ENCODE measurements at places on chromosomes 5 and 9.
A peak's percentile ranks its signal among the peaks of the same experiment; 100 is the strongest.

DNA sequence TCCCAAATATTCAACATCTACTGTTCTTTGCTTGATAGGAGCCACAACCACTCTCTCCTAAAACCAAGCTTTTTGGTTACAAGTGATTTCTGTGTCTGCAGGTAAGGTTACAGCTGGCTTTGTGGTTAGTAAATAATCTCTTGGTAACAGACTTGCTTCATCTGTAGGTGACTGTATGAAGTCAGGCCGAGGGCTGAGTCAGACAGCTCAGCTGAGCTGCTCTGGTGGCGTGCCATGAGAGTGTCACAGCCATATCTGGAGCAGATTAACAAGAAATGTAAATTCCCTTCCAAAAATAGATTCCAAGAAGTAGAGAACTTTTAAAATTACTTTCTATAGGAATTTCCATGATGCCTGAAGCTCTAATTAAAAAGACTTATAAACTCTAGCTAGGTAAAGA lies 23.7 kb upstream of the TAS2R1 start:
- DNase-seq = no peak

- peak; percentile 72 for DNase-seq
Measured at GRCh38 chr9:136539427-136540421, 6.1 kb downstream of the NOTCH1 start.

DNA sequence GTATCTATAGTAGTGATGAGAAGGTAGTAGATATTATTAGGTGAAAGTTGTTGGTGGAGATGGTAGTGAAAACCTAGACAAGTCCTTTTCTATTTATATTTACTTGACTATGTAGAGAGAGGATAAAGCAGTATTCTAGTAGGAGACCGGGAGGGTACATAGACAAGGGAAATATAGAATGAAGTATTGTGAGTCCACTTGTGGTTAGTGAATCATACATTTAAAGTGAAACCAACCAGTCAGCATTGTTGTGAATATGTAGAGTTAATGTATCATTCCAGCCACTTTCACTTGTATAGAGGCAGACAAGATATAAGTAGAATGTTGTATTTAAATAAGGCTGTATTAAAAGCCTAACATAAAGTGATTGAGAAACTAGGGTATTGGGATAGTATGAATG lies 1711.3 kb upstream of the ACO1 start:
- DNase-seq = no peak

GRCh38 chr9:36136894-36137391 lies 410 bp downstream of the GLIPR2 start:
- DNase-seq = no peak

DNA sequence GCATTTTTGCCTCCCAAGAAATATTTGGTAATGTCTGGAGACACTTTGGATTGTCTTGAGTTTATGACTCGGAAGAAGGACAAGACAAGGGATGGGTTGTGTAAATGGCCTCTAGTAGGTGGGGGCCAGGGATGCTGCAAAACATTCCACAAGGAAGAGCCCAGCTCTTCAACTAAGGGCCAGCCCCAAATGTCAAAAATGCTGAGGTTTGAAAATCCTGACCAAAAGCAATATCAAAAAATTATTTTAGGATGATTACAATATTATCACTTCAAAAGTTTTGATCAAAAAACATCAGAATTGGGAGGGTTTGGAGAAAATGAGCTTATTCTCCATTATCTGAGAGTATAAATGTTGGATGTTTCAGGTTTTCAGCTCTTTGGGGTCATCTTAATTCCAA lies 248.9 kb upstream of the SLC24A2 start:
- no peak for DNase-seq

DNA sequence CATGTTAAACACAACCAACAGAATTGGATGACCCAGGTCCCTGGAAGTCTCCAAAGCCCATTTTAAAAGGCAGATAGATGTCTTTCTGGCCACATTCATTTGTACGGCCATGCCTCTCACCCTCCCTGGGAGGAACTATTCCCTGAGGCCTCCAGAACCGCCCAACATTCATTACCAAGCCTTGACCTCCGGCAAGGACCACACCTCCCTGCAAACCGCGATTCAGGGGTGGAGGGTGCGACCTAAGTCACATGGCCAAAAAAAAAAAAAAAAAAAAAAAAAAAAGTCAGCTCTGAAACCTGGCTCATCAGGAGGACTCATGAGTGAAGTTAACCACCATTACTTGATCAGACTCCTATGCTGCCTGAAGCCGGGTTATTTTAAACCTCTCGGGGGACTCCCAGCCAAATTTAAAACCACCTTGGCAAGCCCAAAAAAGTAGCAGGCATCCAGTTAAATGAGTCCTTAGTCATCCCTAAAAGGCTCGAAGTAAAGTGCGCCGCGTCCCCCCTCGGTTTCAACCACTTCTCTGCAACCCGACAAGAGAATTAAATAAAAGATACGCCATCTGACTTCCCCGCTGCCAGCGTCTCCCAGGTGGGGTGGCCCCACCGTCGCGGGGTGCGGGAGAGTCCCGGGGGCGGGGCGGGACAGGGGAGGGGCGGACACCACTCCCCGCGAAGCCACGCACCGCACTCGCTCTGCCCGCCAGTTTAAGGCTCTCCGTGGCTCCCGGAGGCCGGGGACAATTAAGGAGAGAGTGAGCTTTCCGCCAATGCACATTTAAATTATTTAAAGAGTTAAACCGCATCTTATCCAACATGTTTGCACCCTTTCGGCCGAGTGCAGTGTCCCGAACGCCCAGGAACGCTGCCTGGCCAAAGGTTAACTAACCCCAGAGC lies 2.3 kb downstream of the KLF9 start:
- peak; percentile 47 for DNase-seq

DNA sequence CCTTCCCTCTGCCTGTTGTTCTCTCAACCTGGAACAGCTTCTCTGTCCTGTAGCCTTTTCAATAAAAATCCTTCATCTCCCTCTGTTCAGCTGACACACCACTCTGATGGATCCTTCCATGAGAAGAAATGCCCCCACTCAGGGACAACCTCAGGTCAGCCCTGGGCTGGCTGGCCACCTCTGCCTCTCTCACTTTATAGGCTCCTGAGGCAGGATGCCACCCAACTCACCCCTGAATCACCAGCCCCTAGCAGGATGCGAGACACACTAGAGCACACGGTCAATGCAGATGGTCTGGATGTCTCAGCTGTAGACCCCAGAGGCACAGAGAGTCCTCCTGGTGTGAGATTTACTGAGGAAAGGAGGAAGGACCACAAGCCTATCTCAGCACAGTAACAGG lies 93.8 kb downstream of the GABBR2 start:
- no peak for DNase-seq

DNA sequence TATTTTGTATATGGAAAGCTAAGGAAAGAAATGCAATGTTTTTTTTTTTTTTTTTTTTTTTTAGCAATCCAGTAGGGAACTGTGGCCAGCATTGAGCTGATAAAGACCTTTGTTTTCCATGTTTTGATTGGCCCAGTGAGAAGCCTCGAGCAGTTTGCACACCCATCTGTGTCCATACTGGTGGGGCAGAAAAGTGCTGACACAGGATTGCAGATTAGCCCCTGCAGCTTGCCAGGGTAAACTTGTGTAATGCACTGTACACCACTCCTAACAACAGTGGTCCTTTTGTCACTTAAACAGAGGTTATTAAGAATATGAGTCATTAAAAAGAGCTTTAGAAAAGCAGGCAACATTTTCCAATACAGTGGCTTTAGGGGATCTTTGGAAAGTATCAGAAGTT lies 132.8 kb upstream of the CDKN2B start:
- DNase-seq = no peak

GRCh38 chr5:6995115-6995514 lies 281.9 kb downstream of the TENT4A start:
- no peak for DNase-seq

GRCh38 chr9:93245437-93245970 lies 61.6 kb downstream of the WNK2 start:
- no peak for DNase-seq

GRCh38 chr5:56922922-56923321 lies 13.5 kb downstream of the SETD9 start:
- no peak for DNase-seq

GRCh38 chr5:141517312-141517711 lies 28.4 kb downstream of the PCDHGC5 start:
- DNase-seq = no peak

DNA sequence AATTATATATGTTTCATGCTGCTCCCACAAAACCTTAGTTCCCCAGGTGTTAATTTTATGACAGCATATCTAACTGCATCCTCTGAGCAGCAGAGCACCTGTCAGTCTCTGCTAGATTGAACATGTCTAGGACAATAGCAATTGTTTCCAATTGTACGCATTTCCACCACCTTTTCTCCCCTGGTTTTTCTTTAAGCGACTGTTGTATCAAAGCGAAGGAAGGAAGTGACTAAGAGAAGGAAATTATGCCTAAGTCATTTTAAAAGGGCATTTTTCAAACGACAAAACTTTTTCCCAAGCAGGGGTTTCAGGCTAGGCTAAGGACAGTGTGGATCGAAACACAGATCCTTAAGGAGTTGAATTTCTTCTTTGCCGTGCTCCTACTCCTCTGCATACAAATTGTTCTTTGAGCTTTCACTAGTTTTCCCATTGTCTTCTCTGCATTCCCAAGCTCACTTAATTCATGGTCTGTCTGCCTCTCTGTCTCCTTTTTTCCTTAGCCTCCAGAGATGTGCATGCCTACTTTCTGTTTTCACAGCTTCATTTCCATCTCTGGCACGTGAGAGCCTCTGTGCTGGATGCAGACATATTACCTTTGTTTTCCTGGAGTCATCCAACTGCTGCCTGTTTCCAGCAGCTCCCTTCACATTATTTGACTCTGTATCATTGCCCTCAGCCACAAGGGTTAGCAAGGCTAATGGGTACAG lies 39.4 kb upstream of the STARD4 start:
- DNase-seq = no peak

- peak; percentile 15 for DNase-seq
Measured at GRCh38 chr9:125240649-125240999, 519 bp downstream of the HSPA5 start.

- DNase-seq = no peak
Measured at GRCh38 chr5:77366717-77367500, 125.2 kb downstream of the WDR41 start.

- DNase-seq = peak; percentile 2
Measured at GRCh38 chr9:37187713-37188439, 67.5 kb downstream of the ZCCHC7 start.

DNA sequence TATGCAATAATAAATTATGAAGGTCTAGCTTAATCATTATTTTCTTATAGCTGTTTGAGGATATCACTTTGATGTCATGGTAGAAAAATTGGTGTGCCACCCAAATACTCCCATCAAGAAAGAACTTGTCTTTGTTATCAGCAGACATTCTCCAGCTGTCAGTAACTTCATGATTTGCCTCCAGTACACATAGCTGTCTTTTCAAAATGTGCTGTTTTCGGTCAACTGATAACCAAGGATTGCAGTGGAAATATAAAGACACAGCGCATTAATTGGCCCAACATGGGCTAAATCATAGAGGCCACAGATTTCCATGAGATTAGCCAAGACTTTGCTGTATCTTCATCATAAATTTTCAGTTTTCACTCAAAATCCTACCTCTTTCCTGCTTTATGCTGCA lies 993.5 kb upstream of the SEMA6A start:
- no peak for DNase-seq

GRCh38 chr5:136192526-136193321 lies at the start of gene SMIM32:
SMIM32 (minus strand) TSS chr5:136193162; CDS start chr5:136192524, 638 bp downstream.
- DNase-seq = no peak

DNA sequence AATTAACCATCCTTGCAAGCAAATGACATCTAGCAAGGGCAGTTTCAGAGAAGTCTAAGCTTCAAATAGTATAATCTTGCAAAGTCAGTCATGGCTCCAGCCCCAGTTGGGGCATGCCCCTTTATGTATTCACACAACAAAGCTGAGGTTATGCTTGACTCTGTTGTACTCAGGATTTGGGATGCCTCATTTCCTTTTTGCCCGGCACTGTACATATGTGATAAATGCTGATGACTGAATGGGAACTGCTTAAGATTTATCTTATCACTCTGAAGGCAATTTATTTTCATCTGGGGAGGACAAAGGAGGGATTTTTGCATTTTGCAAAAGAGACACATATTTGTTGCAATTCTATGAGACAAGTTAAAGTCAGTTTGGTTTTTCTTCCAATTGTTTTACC lies 219.2 kb downstream of the TRPM3 start:
- DNase-seq = no peak

GRCh38 chr5:158056130-158056825 lies 197.3 kb upstream of the CLINT1 start:
- DNase-seq = no peak

DNA sequence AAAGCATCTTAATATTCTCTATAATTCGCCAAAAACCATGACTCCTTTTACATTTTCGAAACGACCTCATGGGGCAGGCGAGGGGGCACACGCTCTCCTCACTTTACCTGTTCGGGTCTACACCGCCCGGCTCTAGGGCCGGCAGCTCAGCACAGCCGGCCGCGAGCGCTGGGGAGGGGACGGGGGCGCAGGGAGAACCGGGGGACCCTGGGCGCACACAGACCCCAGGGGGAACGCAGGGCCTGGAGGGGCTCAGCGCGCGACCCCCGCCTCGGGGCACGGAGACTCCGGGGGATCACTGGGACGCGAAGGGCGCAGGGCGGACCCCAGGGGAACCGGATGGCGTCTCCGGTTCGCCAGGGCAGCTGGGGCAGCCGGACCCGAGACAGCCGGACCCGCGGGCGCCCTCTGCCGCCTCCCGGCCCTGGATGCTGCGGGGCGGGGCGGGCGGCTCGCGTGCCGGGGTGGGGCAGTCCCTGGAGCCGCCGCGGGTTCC lies at the start of gene AHRR:
Gene AHRR, plus strand, starts transcription at position 485 of the 496 bp plus-strand sequence. CDS start 22,189 bp downstream, outside the sequence.
- peak; percentile 44 for DNase-seq

- no peak for DNase-seq
Measured at GRCh38 chr9:120616966-120617935, 37.3 kb upstream of the CDK5RAP2 start.

GRCh38 chr9:16133556-16134227 lies 580.8 kb downstream of the CCDC171 start:
- no peak for DNase-seq

DNA sequence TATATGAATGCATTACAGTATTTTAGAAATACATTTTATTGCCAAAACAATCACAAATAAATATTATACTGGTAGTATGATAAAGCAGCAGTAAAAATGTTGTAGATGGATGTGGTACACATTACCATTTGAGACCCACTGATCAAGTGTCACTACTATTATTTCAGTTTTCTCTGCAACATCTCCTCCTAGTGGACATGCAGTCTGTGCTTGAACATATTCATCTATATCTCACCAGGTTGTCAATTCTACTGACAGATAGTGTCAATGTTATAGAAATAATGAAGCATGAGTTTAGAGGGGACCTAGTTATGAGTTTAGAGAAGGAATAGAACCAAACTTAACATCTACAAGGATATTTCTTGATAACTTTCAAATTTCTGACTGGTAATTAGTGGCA lies 39.2 kb upstream of the ELOVL7 start:
- DNase-seq = no peak

DNA sequence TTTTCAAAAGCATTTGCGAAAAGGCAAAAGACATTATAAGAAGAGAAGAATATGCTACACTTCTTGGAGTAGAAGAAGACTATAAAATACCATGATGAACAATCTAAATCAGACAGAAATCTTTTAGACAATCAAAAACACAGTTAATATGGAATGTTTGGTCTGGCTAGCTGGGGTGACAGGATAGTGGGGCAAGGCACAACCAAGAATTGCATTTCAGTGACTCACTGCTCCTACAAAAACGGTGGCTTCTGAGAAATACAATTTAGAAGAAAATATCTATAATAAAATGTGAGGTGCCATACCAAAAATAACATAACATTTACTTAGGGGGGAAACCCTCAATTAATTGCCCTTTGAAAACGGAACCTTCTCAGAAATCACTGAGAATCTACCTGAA lies 363.4 kb downstream of the NPR3 start:
- DNase-seq = no peak

- no peak for DNase-seq
Measured at GRCh38 chr5:96243862-96244261, 189.2 kb downstream of the PCSK1 start.

Measured in activated CD4-positive, alpha-beta T cell treated with anti-CD3 and anti-CD28 coated beads, Interleukin-2, amount 50 U/mL, for 24 hours (primary cell).